CD4-positive, alpha-beta T cell treated with Interleukin-1 beta for 1 hour (primary cell): ENCODE measurements at places on chromosomes 7 and 10.

- DNase-seq, result no peak
Observed at GRCh38 chr7:142200206-142200605, 57.7 kb downstream of the PRSS58 start.

GRCh38 chr10:107767185-107767584, 602.7 kb upstream of the SORCS1 start:
- no peak for DNase-seq

- no peak for DNase-seq
Observed at GRCh38 chr7:50268990-50269389, 35.5 kb upstream of the IKZF1 start.

- no peak for DNase-seq
Observed at GRCh38 chr10:48382982-48383381, 76.5 kb downstream of the MAPK8 start.

GRCh38 chr7:129626896-129627295, 15.4 kb downstream of the NRF1 start:
- DNase-seq, result no peak

DNA sequence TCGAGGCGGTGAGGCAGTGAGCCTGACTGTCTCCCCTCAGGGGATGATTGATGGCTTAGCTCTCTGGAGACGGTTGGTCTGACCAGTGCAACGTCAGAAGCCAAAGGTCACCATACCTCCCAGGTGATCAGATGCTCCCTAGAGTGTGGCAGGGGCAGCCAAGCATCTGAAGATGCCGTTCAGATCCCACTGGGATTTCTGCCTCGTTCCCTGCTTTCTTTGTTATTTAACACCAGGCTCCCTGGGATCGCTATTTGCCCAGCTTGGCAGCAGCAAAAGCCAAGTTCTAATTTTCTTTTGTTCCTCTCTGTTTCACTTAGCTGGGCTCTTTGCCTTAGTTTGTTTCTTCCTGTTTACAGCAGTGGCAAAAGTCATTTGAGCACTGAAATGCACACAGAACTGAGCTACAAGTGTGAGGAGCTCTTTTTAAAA, 53.5 kb upstream of the SVIL start:
- DNase-seq, result no peak

- no peak for DNase-seq
Observed at GRCh38 chr10:89120931-89121763, 86.0 kb downstream of the CH25H start.

DNA sequence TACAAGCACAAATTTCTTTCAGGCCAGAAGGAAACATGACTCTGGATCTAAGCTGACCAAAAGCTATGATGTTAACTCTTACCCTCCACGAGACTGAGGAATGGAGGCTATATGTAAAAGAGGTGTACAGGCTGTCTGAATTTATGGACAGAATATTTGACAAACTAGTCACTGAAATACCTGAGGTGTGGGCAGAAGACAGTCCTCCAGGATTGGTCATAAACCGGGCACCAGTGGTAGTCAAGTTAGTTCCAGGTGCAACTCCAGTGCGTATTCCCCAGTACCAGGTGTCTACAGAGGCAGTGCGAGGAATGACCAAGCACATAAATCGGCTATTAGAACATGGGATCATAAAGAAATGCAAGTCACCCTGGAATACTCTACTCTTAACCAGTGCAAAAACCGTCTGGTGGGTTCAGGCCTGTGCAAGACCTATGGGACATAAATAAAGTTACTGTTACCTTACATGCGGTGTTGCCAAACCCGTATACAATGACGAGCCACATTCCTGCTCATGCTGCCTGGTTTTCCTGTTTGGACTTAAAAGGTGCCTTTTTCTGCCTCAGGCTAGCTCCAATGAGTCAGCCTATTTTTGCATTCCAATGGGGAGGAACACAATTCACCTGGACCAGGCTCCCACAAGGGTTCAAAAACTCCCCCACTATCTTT, 6.7 kb upstream of the CYREN start:
- DNase-seq, result no peak

GRCh38 chr10:94205396-94205831, 157.3 kb downstream of the NOC3L start:
- no peak for DNase-seq

DNA sequence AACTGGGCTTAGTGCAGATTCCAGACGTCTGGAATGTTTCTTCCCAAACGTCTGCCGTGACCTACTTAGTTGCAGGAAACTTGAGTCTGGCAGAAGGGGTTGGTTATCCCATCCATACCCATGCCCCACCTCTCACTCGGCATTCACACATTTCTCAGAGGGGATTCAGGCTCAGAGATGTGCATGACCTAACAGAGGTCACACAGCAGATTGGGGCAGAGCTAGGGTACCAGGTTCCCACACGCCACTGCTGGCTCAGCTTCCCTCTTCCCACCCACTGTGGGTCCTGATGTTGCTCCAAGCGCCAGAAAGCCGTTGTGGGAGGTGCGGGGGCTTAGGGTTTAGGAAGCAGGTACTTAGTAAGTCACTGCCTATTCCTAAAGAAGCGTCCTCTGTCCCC, 3.0 kb downstream of the UCMA start:
- no peak for DNase-seq

DNA sequence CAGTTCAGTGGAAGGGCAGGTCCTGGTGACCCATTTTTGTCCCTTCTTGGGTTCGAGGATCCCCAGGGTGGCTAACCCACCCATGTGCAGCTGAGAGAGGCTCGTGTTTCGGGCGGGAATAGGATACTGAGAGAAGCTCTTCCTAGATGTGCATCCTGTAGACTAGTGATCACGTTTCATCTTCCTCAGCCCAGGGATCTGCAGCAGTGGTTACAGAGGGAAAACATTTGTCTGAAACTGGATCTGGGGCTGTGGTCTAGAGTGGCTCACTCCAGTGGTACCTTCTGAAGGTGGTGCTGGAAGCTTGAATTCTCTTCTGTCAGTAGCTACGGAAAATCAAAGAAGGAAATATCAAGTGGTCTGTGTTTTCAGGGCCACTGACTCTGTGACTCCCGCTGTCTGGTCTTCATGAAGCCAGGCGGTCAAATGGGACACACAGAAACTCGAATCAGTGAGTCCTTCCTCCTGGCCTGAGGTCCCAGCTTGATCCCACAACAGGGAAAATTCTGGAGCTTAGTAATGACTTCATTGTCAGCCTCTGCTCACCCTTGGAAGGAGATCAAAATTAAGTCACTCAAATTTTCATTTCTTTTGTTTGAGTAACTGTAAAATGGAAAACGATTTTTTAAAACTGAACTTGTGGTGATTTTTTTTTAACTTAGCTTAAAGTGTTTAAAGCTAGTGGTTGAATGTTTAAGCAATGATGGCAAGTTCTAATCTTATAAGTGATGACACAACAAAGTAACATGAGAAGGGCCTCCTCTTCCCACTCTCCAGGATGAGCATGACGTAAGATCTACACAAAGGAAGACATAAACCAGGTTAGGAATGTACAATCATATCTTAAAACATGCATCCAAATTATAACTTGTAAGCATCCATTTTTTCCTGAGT, 469.3 kb upstream of the KLF6 start:
- DNase-seq, result no peak

GRCh38 chr10:11353006-11353896, 258.2 kb downstream of the USP6NL start:
- DNase-seq, result no peak

DNA sequence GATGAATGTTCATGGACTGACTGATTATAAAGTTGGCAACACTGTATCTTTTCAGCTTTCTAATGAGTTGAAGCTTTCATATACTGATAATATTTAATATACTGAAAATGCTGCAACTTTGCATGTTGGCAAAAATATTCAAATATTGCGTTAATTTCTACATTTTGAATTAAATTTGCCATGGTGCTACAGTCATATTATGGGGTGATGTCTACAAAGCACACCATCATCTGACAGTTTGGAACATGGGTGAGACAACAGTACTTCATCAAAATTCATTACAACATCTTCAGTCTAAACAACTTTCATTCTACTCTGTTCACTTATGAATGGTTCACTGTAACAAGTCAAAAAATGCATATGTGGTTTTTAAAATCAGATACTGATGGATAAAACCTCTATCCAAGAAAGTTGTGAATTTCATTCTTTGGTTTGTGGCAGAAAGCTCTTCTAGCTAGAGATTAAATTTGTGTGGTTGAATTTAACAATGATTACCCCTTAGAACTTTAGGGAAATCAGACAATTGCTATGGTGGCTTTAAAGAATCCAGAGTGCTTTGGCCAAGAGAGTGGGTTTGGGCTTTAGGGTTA, 136.4 kb downstream of the TMEM26 start:
- no peak for DNase-seq

DNA sequence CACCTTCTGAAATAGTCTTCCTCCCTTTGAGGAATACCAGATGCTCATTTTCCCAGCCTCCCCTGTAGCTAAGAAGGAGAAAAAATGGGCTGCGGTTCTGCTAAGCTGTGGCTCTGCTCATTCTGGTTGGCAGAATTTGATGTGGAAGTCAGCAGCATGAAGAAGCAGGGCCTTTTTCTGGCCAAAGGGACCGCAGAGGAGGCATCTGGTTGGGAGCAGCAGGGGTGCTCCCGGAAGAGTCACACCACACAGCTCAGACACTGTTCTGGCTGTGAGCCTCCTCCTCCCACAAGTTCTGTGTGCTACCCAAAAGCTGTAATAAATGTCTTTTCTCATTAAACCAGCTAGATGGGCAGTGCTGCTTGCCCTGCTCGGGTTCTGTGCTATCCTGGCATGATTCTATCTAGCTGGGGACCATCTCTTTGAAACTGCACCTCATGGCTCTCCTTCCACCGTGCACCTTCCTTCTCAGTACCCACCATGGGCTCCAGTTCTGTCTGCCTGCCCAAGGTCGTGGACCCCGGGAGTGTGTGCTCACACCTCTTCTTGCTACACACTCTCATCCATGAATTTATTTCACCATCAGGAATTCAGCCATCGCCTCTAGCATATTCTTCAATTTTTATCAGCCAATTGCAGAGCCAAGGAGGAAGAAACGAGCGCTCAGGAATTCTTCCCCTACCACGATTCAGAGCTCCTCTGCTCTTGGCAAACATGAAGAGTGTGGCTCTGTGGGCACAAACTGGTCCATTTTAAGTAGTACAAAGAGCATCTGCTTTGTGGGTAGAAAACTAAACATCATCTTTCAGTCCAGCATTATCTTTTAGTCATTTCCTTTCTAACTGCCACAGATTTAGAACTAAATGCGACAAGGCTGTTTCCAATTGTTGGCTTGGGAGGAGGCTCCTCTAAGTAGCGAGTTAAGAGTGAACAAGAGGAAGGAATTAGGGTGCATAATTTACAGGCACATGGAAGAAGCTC, 76.9 kb downstream of the FAM171A1 start:
- no peak for DNase-seq

DNA sequence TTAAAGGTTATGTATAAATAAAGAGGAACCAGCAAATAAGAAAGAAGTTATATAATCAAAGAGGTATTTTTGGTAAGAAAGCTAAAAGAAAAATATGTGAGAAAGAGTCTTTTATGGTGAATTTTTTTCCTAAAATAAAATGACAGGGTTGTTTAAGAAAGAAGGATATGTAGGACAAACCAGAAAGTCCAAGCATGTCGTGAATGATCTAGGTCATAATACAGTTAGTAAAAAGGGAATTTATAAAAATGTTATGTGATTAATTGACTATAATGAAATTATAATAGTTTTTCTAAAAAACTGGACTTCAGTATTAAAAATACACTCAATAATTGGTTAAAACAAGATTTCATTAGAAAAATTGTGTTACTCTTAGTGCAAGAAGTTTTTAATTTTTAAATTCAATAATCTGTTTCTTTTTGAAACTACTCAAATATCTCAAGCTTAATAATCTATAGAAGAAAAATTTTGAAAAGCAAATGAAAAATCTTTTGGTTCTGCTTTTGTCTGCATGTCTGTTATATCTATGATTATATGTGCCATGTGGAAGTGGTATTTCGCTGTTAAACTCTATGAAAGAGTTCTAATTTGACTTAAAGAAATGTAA, 23.3 kb downstream of the AVL9 start:
- DNase-seq, result no peak

- DNase-seq, result no peak
Observed at GRCh38 chr10:44510379-44511115, 125.7 kb upstream of the CXCL12 start.

DNA sequence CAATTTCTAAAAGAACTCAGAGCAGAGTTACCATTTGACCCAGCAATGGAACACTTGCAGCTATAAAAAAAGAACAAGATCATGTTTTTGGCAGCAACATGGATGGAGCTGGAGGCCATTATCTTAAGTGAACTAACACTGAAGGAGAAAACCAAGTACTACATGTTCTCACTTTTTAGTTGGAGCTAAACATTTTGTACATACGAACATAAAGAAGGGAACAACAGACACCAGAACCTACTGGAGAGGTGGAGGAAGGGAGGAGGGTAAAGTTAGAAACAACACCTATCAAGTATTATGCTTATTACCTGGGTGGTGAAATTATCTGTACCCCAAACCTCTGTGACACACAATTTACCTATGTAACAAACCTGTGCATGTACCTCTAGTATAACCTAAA, 329.5 kb downstream of the ATRNL1 start:
- no peak for DNase-seq

- no peak for DNase-seq
Observed at GRCh38 chr7:33129806-33130153, 416 bp downstream of the BBS9 start.

- DNase-seq, result no peak
Observed at GRCh38 chr10:78316451-78316931, 282.8 kb downstream of the RPS24 start.

DNA sequence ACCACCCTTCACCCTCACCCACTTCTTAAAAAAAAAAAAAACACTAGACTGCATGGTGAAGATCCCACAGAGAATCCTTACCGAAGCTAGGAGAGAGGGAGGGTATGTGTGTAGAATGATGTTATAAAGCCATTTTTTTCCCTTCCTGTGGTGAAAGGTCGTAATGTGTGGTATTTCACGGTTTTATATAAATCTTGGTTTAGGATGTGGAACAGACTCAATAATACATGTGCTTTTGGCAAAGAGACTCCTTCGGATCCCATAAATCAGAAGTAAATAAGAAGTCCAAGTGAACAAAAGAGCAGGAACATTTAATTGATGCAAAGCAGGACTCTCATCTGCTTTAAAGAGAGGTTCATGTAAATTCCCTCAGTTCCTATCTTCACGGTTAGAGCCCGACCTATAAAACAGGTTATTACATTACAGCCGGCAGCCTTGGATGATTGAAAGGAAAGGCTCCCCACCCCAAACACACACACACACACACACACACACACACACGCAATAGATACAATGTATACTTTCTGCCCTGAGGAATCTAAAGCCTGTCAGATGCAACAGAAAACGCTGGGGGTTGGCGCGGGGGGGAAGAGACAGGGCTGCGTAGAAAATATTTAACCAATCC, 8.8 kb downstream of the DLX5 start:
- DNase-seq, result no peak

- no peak for DNase-seq
Observed at GRCh38 chr10:114038819-114039218, 4.8 kb upstream of the ADRB1 start.

DNA sequence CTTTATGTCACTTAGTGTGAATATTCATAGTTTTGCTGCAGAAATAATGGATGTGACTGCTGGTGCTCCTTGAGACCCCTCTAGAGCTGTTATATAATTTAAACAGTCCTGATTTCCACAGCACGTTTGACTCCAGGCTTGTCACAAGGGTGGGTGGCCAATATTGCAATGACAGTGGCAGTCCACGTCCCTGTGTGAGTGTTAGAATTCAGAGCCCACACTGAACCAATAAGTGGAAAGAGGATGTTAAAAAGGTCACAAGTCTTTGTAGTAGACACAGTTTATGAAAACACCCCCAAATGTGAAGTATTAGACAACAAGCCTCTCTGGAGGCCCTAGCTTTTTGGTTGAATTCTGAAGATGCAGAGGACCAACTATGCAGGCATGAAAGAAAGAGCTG, 2.0 kb downstream of the PPP1R17 start:
- no peak for DNase-seq

- no peak for DNase-seq
Observed at GRCh38 chr7:103059471-103059870, 15.1 kb downstream of the FBXL13 start.

- DNase-seq, result no peak
Observed at GRCh38 chr10:48926764-48927540, 12.7 kb downstream of the LRRC18 start.
